ENCODE measurements at places on chromosomes 11 and 22.

GRCh38 chr11:35477901-35478300 lies 47.5 kb downstream of the PAMR1 start:
- DNase-seq = no peak

DNA sequence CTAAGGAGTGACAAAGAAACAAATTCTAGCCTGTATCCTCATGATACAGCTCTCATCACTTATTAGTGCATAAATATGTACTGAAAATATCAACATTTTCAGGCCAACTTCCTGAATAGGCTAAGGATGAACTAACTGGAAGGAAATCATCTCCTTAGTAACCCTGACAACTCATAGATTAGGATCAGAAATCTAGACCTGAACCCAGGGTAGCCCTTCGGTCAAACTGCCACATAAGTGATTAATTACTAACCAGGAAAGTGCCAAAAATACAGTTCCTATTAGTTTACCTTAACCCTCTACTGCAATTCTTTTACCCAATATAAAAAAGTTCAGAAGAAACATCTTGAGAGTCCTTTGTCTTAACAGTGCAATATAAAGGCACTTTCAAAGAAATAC lies 40.0 kb downstream of the AMBRA1 start:
- no peak for DNase-seq

DNA sequence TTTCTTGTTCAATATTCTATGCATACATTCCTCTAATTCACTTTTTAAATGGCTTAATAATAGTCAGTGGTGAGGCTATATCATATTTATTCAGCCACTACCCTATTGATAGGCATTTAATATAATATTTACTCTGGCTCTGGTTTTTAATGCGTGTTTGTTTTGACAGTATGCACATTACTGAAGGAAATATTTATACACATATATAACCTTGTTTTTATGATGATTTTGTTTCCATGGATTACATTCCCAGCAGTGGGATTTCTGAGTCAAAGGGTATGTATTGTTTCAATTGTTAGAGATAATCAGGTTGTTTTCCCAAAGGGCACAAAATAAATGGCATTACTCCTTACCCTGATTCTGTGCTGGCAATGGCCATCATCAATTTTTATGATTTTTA lies 105.8 kb downstream of the UVRAG start:
- no peak for DNase-seq

- no peak for DNase-seq
Measured at GRCh38 chr11:119450590-119451326, 27.8 kb upstream of the THY1 start.

- no peak for DNase-seq
Measured at GRCh38 chr22:29715705-29716104, 4.1 kb upstream of the CABP7 start.

DNA sequence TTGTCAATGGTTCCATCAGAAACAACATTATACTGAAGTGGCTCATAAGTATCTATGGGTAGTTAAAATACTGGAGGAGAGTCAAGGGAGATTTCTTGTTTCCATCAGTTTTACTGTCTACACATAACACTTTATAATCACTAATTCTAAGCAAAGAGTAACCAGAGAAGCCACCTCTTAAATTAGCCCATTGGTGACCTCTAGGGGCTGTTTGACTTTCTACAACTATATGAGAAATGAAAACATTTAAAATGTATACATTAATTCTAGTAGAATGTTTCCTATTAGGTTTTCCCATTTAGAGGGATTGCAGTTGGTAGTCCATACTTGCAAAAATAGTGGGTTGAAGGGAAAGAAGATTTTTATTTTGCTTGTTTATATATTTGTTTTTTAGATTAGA lies 504.3 kb downstream of the FAM181B start:
- no peak for DNase-seq

- no peak for DNase-seq
Measured at GRCh38 chr11:44427432-44427831, 117.5 kb upstream of the ALX4 start.

DNA sequence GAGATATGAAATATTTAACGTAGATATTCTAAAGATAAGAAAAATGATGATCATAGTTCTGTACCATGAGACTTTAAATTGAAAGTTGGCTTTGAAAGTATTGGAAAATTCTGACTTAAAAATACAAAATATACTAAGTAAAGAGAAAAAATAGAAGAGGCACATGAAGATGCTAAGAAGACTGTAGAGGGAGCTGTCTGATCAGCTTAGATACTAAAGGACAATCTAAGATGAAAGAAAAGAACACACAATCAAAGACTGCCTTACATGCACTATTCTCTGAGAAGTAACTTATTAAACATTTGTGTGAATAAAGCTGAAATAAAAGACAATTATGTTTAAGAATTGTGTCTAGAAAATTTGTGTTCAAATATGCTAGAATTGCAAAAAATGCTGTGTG lies 55.1 kb downstream of the RBMXL2 start:
- no peak for DNase-seq

DNA sequence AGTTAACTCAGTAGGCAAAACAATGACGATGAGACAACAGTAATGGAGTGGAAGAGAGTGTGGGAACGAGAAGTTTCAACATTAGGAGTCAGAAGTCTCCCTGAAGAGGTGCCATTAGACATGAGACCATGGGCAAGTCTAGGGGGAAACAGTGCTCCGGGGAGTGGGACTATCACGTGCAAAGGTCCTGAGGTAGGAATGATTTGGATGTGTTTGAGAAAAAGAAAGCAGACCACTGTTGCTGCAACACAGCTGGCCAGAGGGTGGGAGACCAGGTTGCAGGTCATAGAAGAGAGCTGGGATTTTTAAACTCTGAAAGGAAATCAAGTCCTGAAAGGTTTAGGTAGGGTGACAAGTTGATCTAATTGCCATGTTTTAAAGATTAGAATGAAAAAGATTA lies 63.0 kb downstream of the NAV2 start:
- no peak for DNase-seq

DNA sequence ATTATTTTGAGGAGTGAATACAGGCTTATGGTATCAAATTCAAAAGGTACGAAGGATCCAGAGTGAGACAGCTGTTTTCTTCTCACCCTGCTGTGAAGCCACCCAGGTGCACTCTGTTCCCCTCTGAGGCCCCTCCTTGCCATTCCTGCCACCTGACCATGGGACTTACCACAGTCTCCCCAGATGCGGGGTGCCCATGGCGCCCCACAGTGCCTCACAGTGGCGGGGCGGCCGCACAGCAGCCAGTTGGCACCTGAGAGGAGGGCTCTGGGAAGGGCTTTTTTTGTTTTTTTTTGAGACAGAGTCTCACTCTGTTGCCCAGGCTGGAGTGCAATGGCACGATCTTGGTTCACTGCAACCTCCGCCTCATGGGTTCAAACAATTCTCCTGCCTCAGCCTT lies 151.7 kb downstream of the CEP164 start:
- DNase-seq = no peak

GRCh38 chr22:18968011-18968749 lies 32.1 kb upstream of the PRODH start:
- DNase-seq = no peak

DNA sequence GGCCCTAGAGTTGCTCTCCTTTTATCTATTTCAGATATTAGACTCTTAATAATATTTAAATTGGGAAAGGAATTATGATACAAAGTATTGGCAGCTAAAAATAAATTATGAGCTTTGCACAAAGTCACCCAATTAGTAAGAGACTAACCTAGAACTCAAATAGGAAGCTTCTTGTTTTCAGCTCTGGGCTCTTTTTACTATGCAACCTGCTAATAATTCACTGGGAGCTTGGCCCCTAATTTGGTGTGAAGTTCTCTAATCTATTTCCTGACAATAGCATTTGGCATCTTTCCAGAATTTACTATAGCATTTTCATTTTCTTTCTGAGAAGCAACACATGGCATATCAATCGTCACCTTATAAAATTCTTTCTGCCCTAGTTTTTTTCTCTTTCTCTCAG lies 727.7 kb upstream of the ANO5 start:
- no peak for DNase-seq
